Jurkat, Clone E6-1 (cell line): ENCODE measurements at places on chromosomes 4 and X.

DNA sequence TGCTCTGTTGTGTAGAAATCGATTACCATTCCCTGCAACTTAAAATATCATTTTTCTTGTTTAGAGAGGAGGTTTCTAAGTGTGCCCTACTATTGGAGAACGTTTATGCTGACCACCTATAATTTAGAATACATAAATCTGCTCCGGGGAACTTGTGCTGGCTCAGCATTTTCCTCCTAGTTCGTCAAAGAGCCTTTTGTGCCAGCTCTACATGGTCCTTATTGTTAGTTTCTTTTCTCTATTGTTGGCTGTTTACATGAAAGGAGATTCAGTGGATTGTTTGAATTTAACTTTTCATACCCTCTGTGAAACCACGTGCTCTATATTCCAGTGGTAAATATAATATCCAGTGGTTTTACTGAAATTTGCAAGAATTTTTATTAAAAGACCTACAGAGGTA, 53.4 kb upstream of the ATP8A1 start:
- no peak for DNase-seq

GRCh38 chr4:79923281-79923680, 149.7 kb downstream of the ANTXR2 start:
- no peak for DNase-seq

DNA sequence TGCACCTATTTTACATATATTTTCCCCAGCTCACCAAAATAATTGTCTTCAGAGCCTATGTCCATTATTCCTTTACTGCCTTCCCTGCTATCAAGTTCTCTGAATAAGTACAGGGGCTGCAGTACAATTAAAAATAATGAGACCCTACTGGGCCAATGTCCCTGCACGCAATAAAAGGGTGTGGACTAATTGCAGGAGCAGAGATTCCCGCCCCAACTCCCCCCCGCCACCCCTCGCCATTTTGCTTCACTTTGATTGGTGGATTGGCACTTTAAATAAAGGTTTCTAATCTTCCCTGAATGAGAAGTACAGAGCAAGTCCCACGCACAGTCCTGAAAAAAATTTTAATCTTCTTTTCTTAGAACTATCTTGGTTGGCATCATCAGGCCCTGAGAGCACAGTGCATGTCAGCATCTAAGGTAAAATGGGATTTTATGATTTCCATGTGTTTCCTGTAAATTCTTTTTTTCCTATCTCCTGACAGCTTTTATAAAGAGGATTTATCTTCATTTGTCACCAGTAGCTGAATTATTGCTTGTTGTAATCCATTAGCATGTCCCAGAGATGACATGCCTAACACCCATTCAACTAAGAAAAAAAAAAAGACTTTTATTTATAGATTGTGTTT, at the start of gene AMBN:
TSS of gene AMBN (plus strand) at position 302 of the 628 bp plus-strand sequence. CDS start at position 405, 103 bp downstream.
- DNase-seq, result no peak

GRCh38 chrX:118655561-118656246, 71.7 kb upstream of the IL13RA1 start:
- DNase-seq, result no peak

GRCh38 chr4:37631551-37631950, 54.6 kb downstream of the RELL1 start:
- DNase-seq, result no peak
